Vagina (tissue), 2 donors: ENCODE measurements at places on chromosomes 13 and 19.

GRCh38 chr13:31418186-31418585 is 218.4 kb downstream of the B3GLCT start:
- no peak for DNase-seq

- DNase-seq: no peak
These were observed 226.4 kb downstream of the PCDH9 start for GRCh38 chr13:67003743-67004142.

DNA sequence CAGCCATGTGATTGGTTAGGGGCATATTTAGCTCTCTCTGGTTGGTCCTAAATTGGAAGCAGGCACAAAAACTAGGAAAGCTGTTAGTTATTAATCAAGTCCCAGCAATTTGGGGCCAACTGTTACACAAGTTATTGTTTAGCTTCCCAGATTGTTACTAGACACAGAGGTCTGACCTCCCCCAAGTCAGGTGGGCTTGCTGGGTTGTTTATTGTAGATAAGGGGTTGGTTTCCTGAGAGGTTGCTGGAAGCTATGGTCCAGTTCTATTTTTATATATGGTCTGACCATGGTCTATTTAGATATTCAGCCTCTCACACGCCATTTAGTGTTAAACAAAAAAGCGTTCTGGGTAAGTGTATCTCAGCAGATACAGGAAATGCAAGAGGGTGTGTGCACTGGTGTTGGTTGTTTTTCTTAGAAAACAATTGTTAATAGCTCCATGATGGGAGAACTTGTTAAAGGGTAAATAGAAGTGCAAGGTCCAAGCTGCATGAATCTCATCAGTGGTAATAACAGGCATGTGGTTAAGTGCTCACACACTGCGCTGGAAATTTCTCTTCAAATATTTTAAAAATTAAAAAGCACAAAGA is 150.0 kb downstream of the RAP2A start:
- no peak for DNase-seq

GRCh38 chr13:48902368-48902767 is 73.3 kb upstream of the FNDC3A start:
- DNase-seq: no peak

GRCh38 chr19:2986951-2987524 is 9.7 kb downstream of the TLE6 start:
- no peak for DNase-seq

DNA sequence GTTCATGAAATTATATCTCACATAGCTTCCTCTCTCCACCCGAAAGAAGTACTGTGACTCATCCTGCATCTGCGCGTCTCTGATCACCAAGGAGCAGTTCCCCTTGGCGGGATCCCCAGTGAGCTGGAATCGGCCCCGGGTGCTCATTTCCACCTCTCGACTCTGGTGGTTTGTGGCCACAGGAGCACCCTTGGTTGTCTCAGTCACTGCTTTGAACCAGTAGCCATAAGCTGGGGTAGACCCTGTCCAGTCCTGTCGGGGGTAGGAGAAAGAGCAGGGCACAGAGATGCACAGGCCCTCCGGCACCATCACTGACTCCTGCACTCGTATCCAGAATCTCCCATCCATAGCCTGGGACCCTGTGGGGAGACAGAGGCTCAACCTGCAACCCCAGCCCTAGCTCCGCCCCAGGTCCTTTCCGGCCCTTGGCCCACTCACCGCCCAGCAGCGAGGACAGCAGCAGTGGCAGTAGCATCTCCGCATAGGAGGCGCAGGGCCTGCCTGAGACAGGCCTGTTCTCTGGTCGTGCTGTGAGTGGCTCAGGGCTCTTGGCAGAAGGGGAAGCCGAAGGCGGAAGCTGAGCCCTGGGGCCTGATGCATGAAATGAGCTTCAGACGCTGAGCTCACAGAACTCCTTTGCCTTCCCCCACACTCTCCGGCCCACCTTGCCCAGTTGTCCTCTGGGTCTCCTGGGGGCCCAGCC is at the start of gene SIGLEC10:
SIGLEC10 (minus strand) TSS at position 536 of the 703 bp plus-strand sequence; CDS start at position 475, 61 bp downstream.
- DNase-seq: no peak

GRCh38 chr13:31967155-31967554 is 64.4 kb upstream of the FRY start:
- DNase-seq: no peak

- no peak for DNase-seq
These were observed 828 bp upstream of the PBX4 start for GRCh38 chr19:19619181-19619848.

DNA sequence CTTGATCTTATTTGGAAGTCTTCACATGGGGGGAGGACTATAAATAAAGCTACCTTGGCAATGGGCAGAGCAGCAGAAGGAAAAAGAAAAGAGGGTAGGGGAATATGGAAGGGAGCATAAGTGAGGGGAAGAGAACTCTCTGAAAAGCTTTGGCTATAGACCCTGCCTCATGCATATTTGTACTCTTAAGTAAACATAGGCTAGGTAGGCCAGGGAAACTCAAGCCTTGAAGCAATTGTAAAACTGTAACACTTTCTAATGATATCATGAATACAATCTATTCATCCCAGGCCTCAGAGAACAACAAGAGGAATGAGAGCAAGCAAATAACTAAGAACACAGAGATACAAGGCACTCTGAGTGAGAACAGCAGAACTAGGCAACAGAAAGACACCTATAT is 20.4 kb downstream of the MYCBP2 start:
- DNase-seq: no peak

- DNase-seq: no peak
These were observed 1741.2 kb upstream of the PCDH20 start for GRCh38 chr13:63156816-63157215.

GRCh38 chr19:48858984-48859710 is 9.3 kb downstream of the PLEKHA4 start:
- DNase-seq: no peak

DNA sequence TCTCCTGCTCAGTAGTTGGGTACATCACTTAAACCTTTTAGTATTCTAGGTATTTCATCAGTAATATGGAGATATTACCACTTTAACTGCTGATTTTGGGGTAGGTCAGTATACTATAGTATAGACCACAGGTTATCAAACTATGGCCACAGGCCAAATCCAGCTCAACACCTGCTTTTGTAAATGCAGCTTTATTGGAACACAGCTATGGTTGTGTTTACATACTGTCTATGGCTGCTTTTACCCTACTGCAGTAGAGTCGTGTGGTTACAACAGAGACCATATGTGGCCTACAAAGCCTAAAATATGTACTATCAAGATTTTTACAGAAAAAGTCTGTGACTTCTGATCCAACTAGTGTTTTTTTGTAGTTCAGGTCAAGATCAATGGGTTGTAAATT is 10.3 kb downstream of the COG6 start:
- no peak for DNase-seq

DNA sequence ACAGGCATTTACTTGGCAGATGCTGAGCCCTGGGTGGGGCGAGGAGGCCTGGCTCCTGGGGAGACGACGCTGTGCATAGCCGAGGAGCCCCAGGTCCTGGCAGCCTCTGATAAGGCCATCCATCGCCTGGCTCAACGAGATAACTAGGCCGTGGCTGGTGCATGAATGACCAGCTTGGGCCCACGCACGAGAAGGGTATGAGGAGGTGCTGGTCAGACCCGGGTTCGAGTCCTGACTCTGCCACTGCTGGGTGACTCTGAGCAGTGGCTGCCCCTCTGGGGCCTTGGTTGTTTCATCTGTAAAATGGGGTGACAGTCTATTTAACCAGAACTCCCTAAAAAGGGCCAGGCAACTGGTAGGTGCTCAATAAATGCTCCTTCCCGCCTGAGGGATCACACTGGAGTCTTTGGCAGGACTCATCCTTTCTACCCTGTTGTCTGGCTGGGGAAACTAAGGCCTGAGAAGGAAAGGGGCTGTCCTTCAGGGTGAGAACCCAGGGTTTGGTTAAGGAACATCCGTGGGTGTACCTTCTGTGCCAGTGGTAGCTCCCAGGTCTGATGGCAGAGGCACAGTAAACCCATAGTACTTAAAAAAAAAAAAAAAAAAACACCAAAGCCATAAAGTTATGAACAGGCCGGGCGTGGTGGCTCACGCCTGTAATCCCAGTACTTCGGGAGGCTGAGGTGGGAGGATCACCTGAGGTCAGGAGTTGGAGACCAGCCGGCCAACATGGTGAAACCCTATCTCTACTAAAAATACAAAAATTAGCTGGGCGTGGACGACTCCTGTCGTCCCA is 8.1 kb upstream of the ARRDC2 start:
- no peak for DNase-seq

- DNase-seq: no peak
These were observed 2.6 kb upstream of the HAUS5 start for GRCh38 chr19:35609851-35610353.

DNA sequence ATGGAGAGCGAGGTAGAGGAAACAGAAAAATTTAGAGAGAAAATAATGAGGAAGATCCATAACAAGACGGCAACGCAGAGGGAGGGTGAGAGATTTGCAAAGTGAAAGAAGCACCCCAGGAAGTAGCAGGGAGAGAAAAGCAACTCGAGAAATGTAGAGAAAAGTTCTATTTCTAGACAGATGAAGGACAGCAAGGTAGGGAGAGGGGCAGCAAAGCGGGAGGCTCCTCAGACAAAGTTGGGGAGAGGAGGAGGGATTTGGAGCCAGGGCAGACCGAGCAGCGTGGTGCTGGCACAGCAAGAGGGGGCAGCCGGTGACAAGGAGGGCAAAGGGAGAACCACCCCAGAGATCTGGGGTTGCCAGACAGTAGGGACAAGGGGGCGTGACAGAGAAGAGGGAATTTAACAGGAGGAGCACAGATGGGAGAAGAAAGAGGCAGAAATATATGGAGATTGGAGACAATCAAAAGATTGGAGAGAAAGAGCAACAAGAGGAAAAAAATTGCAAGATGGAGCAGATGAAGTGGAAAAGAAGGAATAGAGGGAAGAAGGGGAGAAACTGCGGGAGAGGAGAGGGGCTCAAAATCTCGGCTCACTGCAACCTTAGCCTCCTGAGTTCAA is 989 bp downstream of the ZNF766 start:
- DNase-seq: no peak

- no peak for DNase-seq
These were observed 2.6 kb upstream of the CIB3 start for GRCh38 chr19:16175954-16176353.

DNA sequence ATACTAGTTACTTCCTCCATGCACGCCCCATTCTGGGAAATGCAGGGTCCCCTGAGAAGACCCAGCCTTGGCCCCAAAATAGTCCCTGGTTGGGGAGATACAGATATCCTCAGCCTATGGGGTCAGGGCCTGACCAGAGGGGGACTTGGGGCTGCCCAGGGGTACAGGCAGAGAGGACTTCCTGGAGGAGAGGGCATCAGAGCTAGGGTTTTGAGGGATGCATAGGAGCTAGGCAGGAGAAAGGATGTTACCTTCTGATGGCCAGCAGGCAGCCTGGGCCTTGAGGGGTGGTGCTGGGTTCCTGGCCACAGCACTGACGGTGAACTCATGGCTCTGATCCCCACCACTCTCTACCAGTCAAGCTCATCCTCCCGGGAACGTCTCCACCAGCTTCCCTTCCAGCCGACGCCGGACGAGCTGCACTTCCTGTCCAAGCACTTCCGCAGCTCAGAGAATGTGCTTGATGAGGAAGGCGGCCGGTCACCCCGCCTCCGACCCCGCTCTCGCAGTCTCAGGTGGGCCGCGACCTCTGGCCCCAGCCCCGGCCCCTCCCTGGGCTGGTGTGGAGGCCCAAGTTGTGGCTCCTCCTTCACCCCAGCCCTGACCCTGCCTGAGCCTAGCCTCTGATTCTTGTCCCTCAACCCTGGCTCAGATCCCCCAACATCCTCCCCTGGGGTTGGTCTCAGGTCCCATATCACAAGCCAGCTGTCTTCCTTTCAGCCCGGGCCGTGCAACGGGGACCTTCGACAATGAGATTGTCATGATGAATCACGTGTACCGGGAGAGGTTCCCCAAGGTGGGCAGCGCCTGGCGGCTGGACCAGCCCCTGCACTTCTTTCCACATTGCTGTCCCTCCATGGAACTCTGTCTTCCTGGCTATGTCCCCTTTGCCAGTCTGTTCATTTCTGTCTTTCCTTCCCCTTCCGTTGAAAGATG is 25.6 kb downstream of the MAST3 start:
- no peak for DNase-seq

GRCh38 chr13:106176117-106176516 is 359.3 kb downstream of the EFNB2 start:
- DNase-seq: no peak

DNA sequence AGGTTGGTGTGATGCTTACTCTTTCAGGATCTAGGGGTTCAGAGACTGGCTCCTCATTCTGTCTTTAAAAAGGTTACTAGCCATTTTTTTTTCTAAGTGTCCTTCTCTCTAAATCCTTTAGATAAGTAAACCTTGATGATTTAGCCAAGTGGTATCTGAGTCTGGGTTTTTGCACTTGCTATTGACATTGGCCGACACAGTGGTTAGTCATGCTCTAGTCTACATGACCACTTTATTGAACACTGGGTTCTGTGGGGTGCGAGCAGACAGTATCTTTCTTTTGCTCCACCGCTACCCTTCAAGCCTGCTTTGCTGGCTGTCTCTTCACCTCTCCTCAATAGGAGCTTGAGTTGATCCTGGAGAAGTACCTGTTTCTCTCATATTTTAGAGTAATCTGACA is 6.2 kb upstream of the NUP58 start:
- no peak for DNase-seq

DNA sequence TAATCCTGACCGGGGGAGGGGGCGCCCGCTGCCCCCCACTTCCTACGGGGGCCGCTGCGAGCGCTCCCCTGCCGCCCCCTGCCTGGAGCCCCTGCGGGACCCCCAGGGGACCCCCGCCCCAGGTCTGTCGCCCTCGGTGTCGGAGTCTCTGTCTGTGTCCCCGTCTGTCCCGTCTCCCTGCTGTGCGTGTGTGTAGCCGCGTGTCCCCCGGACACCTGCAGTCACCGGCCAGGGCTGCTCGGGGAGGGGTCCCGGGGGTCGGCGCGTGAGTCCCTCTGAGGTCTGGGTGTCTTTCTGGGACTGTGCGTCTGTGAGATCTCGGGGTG is 7.7 kb upstream of the NFIC start:
- no peak for DNase-seq

GRCh38 chr13:51689663-51689996 is 105.4 kb downstream of the WDFY2 start:
- DNase-seq: no peak

DNA sequence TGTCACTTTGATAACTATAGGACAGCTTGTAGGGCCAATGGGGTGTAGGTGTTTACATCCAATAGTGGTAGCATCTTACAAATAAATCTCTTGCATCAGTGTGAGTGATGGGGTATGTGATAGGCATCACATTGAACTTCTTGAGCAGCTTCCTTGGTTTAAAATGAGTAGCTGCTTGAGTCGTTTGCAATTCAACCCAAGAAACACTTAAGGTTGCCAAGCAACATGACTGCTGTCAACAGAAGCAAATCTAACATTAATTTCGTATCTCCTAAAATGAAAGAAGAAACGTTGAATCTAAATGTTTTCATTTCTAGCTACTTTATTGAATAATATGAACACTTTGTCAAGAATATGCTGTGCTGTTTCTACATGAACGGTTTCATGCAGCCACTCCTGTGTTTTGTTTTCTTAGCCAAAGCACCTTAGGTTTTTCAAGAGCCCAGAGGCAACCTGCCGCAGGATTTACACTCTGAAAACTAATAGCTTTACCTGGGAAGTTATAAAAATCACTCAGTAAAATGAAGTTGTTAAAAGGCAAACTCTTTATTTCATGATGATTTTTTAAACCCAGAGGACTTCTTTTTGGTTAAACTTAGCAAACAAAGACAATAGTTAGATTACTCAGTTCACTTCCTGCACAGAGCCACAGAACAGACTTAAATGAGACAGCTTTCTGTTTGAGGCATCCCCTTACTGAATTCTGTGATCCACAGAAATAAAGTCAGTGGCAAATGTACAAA is 305.2 kb downstream of the MTUS2 start:
- DNase-seq: no peak
